ENCODE measurements at places on chromosomes 5 and 9.

GRCh38 chr5:33641744-33642505 lies 201.2 kb downstream of the TARS1 start:
- DNase-seq, result no peak

GRCh38 chr5:9249231-9249630 lies 296.6 kb downstream of the SEMA5A start:
- DNase-seq, result no peak

GRCh38 chr5:79206541-79206940 lies 29.4 kb upstream of the JMY start:
- DNase-seq, result no peak

DNA sequence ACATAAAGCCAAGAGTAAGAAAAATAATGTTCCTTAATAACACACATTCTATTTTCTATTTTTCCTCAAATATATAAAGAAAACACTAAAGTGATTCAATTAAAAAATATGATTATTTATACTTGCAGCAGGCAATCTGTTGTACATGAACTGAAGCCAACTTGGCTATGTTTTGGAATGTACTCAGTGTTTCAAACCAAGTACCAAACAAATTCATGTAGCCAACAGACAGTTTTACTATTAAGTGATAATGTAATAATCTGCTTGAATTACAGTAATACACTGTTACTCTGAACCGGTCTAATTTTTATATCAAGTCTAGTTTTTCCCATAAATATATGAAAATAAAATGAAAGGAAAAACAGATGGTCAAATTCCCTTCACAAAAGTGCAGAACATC lies 58.0 kb downstream of the CEP120 start:
- no peak for DNase-seq

DNA sequence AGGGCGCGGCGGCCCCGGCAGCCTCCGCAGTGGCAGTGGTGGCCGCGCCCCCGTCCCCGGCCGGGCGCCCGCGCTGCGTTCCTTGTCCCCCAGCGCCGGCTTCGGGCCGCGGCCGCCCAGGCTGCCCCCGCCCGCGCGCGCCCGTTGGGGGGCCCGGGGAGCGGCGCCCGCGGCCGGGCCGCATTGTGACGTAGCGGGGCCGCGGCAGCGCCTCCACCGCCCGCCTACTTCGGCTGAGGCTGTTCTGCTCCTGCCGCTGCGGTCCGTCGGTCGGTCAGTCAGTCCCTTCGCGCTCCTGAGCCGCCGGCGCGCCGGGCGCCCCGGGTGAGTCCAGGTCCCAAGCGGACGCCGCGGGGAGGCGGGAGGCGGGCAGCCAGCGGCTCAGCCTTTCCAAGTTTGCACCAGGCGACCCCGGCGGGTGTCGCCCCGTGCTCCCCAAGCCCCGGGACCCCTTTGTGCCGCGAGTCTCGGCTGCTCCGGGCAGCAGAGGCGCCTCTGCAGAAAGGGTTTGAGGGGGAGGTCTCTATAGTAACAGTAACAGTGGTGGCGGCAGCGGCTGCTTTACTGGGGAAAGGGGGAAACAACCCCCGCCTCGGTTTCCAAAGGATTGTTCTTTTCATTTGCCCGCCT lies at the start of gene SNCAIP:
SNCAIP (plus strand) TSS at position 277 of the 630 bp plus-strand sequence. CDS start 78,898 bp downstream, outside the sequence.
- DNase-seq, result peak; percentile 74

- no peak for DNase-seq
Measured at GRCh38 chr5:142777850-142778249, 7.7 kb downstream of the ARHGAP26 start.

GRCh38 chr5:56326116-56326515 lies 93.0 kb upstream of the ANKRD55 start:
- DNase-seq, result no peak

GRCh38 chr9:98285446-98285845 lies 30.0 kb upstream of the TBC1D2 start:
- DNase-seq, result no peak

- DNase-seq, result peak; percentile 58
Measured at GRCh38 chr5:135829179-135829578, 5.3 kb upstream of the SLC25A48 start.

GRCh38 chr5:135887447-135887864 lies 8.2 kb downstream of the IL9 start:
- DNase-seq, result peak; percentile 79

GRCh38 chr5:141878186-141878710 lies at the start of gene PCDH1:
TSS of gene PCDH1 (minus strand) at chr5:141878410. CDS start at chr5:141878262, 148 bp downstream.
- DNase-seq, result no peak

GRCh38 chr5:175680463-175680862 lies 22.6 kb downstream of the HRH2 start:
- no peak for DNase-seq

DNA sequence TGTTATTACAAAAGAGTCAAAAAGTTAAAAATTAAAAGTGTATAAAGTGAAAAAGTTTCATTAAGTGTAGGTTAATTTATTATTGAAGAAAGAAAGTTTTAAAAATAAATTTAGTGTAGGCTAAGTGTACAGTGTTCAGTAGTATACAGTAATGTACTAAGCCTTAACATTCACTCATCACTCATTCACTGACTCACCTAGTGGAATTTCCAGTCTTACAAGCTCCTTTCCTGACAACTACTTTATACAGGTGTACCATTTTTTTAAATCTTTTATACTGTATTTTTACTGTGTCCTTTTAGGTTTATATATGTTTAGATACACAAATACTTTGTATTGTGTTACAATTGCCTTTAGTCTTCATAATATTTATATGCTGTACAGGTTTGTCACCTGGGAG lies 530.2 kb upstream of the FAM174A start:
- no peak for DNase-seq

DNA sequence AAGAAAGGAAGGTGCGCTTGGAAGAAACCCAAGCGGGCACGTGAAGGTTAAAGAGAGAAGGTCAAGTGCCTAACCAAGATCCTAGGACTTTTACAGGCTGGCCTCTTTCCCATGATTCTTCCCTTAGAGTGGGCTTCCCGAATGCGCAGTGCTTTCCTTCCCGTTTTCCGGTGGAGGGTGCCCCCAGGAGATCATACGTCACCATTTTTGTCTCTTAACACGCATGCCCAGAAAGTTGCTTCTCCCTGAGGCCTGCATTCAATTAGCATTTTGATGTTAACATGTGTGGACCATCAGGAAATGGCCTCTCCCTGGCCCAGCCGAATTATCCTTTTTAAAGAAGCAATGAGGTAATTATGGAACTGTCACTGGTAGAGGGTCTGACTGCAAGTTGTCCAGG lies 1.9 kb upstream of the RUSC2 start:
- DNase-seq, result no peak

GRCh38 chr5:148976569-148977381 lies 86.1 kb downstream of the SH3TC2 start:
- no peak for DNase-seq

DNA sequence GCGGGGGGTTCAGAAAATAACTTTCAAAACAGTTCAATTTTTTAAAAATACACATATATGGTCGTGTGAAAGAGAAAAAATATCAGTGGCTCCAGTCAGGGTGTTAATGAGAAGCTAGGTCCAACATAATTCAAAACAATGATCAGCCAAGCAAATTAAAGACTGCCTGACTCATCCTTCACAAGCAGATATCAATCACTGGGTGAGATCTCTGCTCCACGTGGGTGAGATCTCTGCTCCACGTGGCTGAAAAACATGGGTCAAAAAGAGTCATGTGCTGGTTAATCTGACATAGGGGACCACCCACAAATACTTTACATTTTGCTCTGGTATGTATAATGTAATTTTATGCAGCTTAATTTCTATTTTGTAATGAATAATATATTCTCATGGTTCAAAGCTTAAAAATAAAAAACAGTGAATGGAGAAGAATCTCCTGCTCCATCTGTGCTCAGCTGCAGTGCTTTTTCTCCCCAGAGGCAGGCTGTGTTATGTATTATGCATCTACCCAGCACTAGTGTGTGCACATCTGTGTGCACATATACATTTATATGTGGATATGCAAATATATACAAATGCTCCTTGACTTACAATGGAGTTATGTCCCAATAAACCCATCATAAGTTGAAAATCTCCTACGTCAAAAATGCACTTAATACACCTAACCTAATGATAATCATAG lies 93.1 kb upstream of the S1PR3 start:
- DNase-seq, result no peak

DNA sequence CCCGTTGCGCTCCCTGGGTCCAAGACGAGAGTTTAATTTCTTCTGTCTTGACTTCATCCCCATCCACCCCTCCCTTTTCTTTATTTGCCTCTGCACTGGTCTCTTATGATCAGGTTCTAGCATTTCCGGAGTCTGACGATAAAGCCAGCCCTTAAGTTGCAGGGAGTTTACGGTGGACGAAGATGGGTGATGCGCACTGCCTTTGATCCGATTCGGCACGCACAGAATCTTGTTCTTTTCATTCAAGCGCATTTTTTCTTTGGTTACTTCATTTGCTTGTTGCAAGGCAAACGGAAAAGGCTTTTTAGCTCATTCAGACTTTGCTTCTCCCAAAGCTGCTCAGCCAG lies 488 bp upstream of the MCTP1 start:
- DNase-seq, result no peak

GRCh38 chr9:2138646-2139045 lies 123.5 kb downstream of the SMARCA2 start:
- no peak for DNase-seq

GRCh38 chr5:8341406-8341805 lies 472.5 kb downstream of the MTRR start:
- DNase-seq, result no peak

- no peak for DNase-seq
Measured at GRCh38 chr9:73736270-73736669, 584.6 kb downstream of the ANXA1 start.

- no peak for DNase-seq
Measured at GRCh38 chr5:174425964-174426290, 298.5 kb upstream of the MSX2 start.

GRCh38 chr5:71454913-71455312 lies 538 bp upstream of the BDP1 start:
- DNase-seq, result no peak

Data from type B pancreatic cell (in vitro differentiated cells).